ENCODE measurements at places on chromosomes 6 and 20.

- DNase-seq, result no peak
Measured at GRCh38 chr6:163738725-163739407, 324.3 kb downstream of the QKI start.

DNA sequence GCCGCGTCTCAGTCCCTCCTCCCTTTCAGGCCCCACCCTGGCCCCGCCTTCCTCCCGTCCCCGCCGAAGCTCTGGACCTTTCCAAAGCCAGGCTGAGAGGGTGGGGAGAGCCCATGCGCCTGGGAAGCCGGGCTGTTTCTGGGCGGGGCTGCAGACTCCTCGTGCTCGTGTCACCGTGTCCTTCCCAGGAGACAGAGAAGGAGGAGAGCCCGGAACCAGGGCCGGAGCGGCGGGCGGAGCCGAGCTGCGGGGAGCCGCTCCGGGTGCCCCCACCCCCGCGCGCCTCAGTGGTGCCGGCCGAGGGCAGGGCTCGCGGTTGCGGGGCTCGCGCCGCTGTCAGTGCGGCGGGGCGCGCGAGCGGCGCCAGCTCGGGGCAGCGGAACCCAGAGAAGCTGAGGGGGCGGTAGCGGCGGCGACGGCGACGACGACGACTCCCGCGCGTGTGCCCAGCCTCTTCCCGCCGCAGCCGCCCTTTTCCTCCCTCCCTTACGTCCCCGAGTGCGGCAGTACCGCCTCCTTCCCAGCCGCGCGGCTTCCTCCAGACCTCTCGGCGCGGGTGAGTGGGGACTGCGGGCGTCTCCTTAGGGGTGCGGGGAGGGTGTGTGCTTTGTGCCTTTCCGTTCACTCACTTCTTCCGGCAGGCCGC is at the start of gene RALY:
TSS of gene RALY (plus strand) at position 336 of the 646 bp plus-strand sequence. CDS start 78,164 bp downstream, outside the sequence.
- DNase-seq, result peak; percentile 86

DNA sequence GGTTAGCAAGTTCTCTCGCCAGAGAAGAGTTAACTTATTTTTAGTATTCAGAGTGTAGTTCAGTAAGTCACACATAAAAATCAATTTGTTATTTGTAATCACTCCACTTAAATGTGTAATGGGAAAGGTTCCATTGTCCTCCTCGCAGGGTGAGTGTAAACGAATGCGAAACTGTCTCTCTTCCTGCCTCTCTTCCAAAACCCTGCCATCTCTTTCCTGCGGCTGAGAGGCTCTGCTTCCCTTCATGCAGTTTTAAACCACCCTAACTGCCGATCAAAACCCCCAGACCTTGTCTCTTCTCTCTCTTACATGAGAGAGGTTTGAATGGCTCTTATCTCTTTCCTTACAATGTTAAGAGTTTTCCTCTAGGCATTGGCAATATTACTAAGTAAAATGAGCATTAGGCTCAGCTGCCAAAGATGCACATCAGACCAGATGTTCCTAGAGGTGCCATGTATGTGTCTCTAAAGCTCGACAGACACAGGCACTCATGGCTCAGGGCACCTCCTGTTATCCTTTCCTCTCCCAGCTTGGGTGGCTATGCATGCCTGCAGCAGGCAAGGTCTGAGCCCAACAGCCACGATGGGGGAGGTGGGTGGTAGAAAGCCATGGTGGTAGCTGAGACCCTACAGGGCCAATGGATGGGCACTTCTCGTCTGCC is 91.2 kb downstream of the JARID2 start:
- DNase-seq, result no peak

DNA sequence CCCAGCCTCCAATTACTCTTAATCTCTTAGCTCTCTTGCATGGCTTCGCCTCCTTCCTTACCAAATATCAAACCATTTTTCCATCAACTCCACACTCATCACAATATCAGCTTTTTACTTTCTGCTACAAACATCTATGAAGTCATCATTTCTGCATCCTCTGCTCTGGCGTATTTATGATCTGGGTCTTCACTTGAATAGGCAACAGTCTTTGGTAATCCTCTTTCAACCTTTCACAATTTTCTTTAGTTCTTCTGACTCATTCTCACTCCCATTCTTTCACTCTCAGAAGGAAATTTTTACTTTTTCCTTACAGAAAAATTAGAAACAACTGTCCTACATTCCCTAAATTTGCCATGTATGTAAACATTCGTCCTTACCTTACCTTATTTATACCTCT is 522.4 kb downstream of the HDGFL1 start:
- no peak for DNase-seq

DNA sequence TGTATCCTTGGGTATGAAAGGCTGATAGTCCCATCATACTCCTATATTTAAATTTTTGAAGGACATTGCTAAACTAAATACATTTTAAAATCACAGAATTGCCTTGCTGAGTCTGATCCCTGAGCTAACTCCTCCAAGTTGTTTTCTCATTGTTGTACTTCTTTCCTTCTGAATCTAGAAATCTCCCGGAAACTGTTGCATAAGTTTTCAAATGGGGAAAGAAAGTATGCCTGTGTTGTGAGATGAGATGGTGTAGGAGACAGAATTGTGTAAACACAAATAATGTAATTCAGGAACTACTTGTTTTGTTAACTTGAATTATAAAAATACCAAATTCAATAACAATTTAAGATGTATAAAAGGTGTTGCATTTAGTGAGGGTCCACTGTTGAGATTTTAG is 7.3 kb downstream of the PNRC1 start:
- no peak for DNase-seq

DNA sequence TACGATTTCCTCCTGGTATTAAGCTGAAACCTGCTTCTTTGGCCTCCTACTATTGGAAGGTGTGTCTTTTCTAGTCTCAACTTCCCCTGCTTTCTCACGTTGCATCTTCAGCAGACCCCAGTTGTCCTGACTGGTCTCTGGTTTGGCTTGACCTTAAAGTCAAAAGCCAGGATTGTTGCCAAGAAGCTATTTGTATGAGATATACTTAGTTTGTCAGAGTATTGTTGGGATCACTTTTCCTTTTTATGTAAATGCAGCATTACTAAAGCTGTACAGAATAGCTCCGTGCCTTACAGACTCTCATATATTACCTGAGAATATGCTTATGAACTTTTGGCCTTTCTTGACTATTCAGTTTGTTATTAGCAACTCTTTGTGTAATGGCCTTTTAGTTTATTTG is 61.1 kb downstream of the TSPYL4 start:
- no peak for DNase-seq

Measured in stimulated activated CD8-positive, alpha-beta memory T cell treated with anti-CD3 and anti-CD28 coated beads, Interleukin-7, amount 100 ng/mL, for 1 hour (primary cell).